ENCODE measurements at places on chromosomes 2 and 18.

DNA sequence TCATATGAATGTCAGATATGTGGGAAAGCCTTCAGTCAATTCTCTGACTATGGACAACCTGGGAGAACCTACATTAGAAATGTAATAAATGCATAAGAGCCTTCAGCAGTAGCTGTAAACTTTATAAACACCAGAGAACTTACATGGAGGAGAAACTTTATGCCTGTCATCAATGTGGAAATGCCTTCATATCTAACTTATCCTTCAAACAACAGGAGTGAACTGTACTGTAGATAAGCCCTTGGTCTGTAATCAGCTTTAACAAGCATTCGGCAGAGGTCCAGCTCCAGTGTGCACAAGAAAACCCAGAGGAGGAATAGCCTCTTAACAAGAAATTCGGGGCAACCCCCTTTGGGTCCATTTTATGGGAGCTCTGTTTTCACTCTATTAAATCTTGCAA is 14.8 kb upstream of the UXS1 start:
- no peak for DNase-seq

- DNase-seq, result no peak
Measured at GRCh38 chr2:42933824-42934254, 141.5 kb upstream of the HAAO start.

DNA sequence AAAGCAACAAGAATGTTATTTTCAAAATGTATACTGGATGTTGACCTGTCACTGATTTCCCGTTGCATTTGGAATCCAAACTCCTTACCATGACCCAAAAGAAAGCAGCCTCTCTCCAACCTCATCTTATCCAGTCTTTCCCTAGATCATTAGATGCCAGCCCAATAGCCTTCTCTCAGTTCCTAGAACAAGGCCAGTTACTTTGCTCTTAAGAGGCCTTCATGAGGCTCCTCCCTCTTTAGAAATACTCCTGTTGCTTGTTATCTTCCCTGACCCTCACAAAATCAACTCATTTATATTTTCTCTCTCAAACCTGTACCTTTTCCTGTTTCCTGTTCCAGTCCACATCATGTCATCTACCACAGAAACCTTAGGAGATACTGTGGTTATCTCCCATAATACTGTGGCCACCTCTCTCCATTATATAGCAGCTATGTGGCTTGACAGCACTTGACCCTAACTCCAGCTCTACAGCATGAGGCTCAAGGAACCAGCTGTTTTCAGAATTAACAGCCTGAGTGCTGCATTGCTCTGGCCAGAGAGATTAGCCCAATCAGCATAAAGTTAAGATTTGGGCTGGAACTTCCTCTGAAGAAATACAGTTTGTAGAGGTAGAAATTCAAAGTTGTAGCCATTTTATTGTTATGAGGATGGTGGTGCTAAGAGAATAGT is 22.8 kb downstream of the SRBD1 start:
- no peak for DNase-seq

DNA sequence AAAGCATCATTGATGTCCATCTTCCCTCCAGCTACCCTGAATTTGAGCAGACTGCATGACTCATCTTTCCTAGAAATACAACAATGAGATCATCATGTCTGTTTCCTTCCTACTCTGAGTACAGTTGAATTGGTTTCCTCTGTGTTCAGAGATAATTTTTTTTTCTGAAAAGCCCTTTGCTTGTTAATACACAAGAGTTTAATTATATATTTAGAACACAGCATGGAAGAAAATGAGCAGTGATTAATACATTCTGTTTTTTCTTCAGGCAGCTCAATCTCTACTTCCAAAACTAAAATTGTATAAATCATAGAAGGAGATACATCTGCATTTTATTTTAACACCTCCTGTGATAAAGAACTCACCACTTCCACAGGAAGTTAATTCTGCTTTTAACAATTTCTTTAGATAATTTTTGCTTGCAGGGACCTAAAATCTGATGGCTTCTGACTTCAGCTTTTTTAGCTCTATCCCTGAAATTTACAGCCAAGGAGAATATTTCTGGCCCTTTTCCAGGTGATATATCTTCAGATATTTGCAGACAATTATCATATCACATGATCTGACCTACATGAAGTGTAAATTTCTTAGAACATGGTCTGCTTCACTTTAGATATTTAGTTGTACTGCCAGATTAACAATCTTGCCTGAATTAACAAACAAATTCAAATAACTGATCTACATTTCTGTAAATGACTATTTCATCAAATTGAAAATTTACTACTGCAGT is 249.0 kb downstream of the TRIB2 start:
- no peak for DNase-seq

DNA sequence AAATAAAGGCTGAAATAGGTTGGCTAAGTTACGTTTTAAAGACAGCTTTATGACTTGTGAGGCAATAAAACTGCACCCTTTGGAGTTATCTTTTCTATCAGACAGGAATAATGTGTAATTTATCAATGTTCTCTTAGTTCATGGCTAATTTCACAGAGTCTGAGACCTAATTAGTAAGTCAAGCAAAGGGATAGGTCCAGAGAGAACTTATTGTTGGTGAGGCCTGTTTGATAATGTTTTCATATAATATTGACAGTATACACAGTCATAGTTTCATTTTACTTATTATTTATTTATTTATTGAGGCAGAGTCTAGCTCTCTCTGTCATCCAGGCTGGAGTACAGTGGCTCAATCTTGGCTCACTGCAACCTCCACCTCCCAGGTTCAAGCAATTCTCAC is 1.9 kb upstream of the IL36RN start:
- no peak for DNase-seq

GRCh38 chr2:233354971-233355574 is 779 bp downstream of the DGKD start:
- DNase-seq, result no peak

- DNase-seq, result no peak
Measured at GRCh38 chr2:84701880-84702279, 179.0 kb downstream of the TRABD2A start.

DNA sequence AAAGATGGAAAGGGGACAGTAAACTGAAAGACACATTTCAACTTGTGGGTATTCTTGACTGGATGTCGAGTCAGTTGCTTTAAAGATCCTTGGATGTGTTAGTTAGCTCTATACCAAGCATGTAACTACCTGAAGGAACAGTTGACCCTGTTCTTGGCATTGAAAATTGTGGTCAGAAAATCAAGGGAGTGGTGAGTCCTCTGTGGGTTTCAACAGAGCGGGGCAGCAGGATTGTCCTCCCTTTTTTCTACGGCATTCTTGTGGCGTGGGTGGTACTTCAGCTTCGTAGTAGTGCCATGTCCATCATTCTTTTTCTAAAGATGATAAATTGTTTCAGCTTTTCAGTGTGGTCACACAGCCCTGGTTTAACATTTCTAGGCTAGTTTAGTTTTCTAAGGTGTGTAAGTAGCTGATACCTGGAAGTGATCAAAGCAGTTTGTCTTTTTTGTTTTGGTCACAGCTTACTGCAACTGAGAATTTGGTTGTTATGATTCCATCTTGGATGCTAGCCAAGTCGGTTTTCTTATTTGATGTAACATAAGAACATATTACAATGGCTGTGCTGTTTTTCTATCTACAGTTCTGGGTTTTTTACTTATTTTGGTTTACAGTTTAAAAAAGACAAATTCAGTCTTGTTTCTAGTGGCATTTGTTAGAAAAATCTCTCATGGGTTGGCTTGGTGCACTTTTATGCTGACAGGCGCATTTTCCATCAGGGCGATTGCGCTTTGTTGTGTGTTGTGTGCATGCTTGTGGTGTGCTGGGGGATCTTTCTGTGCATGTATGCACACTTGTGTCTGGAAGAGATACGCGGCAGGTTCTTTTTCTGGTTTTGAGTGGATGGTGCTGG is 84.7 kb downstream of the ZNF407 start:
- no peak for DNase-seq

GRCh38 chr2:50582164-50582563 is 449.8 kb downstream of the NRXN1 start:
- DNase-seq, result no peak

Measured in stimulated activated CD4-positive, alpha-beta T cell treated with anti-CD3 and anti-CD28 coated beads, TNF-alpha, amount 100 ng/mL, for 48 hours (primary cell).